ENCODE measurements at places on chromosomes 13 and 19.

GRCh38 chr13:27353708-27354107, 70.7 kb upstream of the GTF3A start:
- no peak for DNase-seq

- no peak for DNase-seq
Observed at GRCh38 chr19:3350014-3350663, 16.2 kb upstream of the NFIC start.

GRCh38 chr13:49938921-49939320, 2.8 kb upstream of the SPRYD7 start:
- DNase-seq, result no peak

DNA sequence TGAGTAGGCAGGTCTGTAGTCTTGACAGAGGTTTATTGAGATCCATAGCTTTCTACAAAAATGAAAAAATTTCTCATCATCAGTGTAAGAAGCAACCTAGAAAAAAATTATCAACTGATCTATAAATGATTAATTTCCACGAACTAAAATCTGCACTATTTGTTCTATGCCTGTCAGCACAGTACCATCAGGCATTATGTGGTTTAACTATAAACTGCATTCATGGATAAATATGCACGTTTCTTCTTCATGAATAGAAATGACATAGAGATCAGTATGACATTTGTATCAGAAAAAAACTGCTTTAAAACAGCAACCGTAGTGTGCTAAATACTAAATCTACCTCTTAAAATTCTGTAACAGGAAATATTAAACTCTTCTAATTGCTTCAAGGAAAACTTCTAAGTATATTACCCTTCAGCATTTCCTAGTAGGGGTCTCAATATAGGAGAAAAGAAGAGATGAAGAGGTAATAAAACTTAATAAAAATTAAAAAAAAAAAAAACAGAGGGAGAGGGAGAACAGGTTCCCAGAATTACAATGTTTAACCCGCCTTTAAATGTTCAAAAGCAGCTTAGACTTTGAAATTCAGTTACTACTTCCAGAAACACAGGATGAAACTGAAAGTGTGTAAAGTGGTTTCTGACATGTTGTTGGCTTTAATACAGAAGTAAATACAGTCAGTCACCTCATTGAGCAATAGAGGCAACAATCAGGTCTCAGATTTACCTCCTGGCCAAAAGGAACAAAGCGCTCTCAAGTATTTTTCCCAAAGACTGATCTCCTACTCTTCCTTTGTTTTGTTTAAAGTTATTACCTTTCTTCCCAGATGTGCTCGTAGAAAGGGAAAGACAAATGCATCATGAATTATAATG, 144.4 kb downstream of the DIAPH3 start:
- no peak for DNase-seq

DNA sequence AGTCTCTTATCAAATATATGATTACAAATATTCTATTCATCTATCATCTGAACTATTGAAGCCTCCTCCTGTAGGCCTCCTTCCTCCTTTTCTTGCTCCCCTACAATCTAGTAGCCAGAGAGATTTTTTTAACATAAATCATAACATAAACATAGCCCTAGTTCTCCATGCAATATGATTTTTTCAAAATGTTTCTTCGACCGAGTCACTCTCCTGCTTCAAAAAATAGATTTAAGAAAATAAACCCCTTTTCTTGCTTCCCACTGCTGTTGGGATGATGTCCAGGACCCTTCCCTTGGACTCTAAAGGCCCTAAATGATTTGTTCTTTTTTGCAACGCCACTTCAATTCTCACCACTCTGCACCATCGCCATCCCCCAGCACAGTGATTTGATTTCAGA, 319.7 kb upstream of the TSHZ3 start:
- no peak for DNase-seq

- no peak for DNase-seq
Observed at GRCh38 chr13:39321574-39321973, 281.4 kb downstream of the LHFPL6 start.

DNA sequence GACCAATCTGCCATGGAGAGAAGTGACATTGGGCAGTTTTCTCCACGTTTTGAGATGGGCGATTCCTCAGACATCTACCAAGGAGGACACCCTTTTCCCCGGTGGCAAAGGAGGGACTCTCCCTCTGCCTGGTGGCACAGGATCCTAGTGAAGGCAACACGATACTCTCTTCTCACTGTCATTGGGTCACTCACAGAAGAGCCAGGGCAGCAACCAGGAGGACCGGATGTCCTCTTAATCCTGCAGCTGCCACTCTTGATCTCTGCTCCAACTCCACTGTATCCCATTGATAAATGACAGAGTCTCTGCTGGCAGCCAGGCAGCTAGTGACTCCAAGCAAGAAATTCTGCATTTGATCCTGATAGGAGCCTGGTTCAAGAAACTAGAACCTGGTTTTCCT, 42.2 kb downstream of the COL4A2 start:
- DNase-seq, result no peak

GRCh38 chr13:74134221-74134776, at the start of gene KLF12:
Gene KLF12, minus strand, starts transcription at chr13:74134404.
- peak; percentile 78 for DNase-seq

DNA sequence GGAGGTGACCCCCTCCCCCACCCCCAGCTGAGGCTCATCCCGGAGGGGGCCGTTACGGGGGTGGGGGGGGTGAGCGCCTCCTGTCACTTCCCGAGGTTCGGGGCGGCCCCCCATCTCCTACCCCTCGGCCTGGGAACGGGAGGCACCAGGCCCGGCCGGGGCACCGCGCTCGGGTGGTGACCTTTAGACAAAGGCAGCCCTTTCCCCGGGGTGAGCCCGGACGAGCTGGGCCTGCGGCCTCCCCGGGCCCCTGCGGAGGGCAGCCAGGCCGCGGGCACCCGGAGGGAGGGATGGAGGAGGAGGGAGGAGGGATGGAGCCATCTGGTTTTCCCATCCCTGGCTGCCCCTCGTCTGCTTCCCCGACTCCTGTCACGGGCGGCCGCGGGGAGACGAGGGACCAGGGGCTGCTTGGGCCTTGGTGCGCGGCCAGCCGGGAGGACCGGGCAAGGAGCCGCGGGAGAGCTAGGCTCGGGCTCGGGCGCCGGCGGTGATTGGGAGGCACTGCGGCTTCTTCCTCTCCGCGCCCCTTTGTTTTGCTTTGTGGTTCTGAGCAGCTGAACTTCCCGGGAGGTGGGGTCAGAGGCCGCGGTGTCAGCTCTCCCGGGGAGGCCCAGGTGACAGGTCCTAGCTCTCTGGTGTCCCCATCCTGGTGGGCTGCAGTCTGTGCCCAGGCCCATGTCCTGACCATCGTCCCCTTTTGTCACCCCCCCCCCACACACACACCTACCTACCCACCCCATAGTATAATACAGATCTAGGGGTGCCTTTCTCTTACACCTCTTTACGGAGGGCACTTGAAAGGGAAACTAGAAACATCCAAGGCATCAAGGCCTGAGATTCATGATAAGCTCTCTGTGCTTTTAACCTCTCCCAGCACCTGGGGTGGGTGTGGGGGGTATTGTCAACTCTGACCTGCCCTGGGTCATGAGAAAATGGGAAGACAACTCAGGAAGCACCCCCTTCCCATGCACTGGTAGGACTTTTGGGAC, 1.3 kb downstream of the BICRA start:
- DNase-seq, result no peak

DNA sequence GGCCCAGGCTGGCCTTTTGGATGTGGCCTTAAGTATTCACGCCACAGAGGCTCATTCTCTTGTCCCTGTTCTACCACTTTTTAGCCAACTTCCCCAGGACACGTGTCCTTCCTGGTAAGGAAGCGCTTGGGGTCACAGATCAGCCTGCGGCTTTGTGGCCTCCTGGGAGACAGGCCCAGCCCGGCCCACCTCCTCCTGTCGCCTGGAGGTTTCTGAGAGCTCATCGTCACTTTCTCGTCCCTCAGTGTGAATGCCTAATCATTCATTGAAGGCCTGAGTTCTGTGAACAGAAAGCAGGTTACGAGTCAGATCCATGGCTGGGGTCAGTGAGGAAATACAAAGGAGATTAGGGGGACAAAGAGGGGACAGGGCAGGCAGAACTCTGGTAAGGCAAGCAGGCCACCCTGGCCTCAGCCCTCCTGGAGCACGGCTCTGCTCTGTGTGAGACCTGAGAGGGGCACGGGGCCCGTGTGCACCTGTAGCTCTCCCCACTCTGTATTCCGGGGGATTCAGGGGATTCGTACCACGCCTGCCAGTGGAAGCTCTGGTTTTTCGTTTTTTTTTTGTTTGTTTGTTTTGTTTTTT, 38.6 kb upstream of the TSHZ3 start:
- no peak for DNase-seq

- no peak for DNase-seq
Observed at GRCh38 chr19:45403781-45404556, 900 bp downstream of the PPP1R13L start.

- DNase-seq, result no peak
Observed at GRCh38 chr19:17718550-17718946, 732 bp upstream of the MAP1S start.

GRCh38 chr13:111897178-111897845, 169.6 kb upstream of the SOX1 start:
- no peak for DNase-seq

DNA sequence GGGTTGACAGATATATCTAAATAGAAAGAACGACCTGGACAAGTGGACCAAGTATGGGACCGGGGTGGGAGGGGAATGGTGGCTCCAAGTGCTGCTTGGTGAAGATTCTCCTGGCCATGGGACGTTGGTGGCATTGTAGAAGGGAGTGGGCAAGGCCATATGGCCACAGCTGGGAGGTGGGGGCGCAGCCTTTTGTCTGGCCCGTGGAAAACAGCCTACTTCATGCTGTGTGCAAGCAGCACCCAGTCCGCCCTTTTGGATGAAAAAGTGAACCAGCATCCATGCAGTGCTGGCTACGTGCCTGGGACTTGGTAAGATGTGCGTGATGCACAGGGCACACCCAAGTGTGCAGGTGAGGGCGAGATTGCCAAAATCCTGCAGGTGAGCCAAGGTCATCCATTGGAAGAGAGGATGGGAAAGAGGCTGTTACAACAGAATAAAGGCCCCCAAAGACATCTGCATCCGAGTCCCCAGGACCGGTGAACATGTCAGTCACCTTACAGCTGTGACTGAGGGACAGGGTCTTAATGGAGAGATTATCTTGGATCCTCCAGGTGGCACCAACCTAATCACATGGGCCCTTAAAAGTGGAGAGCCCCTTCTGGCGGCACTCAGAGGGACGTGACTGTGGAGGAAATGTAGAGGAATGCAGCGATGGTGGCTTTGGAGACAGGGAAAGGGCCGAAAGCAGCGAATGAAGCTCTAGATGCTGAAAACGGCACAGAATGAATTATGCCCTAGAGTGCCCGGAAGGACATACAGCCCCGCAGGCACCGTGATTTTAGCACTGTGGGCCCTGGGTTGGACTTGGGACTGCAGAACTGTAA, 40.8 kb downstream of the TEX29 start:
- DNase-seq, result no peak

DNA sequence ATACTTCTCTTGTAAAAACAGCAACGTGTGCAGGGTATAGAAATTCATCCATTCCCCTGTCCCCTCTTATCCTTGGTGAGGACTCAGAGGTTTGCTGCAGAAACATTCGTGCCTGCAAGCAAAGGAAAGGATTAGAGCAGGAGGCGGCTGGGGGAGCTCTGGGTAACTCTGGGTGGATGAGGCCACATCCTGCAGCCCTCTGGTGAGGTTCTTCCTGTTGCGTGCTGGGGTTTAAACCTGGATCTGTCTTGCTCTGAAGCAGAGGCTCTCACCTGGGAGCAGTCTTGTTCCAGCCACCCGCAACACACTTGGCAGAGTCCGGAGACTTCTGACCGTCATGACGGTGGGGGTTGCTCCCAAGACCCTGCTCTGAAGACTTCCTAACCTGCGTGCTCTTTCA, 69.2 kb downstream of the ATP11A start:
- DNase-seq, result no peak

- DNase-seq, result no peak
Observed at GRCh38 chr13:113049521-113049941, 56.1 kb upstream of the F7 start.

GRCh38 chr13:60226507-60226906, 62.8 kb upstream of the DIAPH3 start:
- no peak for DNase-seq

DNA sequence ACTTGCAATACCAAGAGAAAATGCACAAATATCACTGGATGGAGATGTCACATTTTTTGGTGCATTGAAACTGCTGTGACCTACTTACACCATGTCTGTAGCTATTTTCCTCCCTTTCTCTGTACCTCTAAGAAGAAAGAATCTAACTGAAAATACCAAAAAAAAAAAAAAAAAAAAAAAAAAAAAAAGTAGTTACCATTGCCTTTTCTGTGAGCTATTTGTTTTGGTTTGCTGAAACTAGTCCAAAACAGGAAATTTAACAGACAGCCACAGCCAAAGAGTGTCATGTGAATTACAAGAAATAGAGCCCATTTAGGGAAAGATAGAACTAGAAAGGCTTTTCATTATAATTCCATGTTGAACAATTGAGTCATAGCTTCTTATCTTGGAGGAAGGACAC, 37.3 kb downstream of the TNFSF13B start:
- DNase-seq, result no peak

GRCh38 chr19:18503971-18504885, 17.6 kb downstream of the ELL start:
- DNase-seq, result peak; percentile 75

- DNase-seq, result no peak
Observed at GRCh38 chr13:33479105-33479504, 193.6 kb upstream of the STARD13 start.

- no peak for DNase-seq
Observed at GRCh38 chr13:91154558-91155353, 192.7 kb upstream of the MIR17HG start.

GRCh38 chr13:73948848-73949529, 185.2 kb downstream of the KLF12 start:
- no peak for DNase-seq

- no peak for DNase-seq
Observed at GRCh38 chr19:16366433-16367260, 42.0 kb downstream of the KLF2 start.

DNA sequence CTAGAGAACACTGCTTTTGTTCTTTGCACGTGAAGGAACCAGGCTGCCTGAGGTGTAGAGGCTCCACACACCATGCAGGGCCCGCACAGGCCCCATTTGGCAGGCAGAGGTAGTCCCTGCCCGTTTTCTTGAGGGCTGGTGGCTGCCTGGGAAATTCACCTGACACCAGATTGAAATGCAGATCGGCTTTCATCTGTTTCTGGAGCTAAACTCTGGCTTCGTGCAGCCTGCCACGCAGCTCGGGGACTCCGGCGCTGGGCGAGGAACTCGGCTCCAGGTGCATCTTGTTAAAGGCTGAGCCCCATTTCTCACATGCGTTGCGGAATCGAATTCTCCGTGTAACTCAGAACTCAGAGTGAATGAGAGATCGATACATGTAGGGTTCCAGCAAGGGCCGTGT, 37.7 kb downstream of the ATP11A start:
- DNase-seq, result no peak

DNA sequence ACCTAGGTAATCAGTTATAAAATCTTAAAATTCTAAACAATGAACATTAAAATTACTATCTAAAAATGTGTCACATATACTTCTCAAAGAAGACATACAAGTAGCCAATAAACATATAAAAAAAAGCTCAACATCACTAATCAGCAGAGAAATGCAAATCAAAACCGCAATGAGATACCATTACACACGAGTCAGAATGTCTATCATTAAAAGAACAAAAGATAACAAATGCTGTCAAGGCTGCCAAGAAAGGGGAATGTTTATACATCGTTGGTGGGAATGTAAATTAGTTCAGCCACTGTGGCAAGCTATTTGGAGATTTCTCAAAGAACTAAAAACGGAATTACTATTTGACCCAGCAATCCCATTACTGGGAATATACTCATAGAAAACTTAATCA, 310.3 kb upstream of the EDNRB start:
- no peak for DNase-seq

- no peak for DNase-seq
Observed at GRCh38 chr13:72692884-72693514, 34.4 kb downstream of the MZT1 start.
